Bronchial epithelial cell (primary cell): ENCODE measurements at places on chromosomes 1 and 21. TPM values are rescaled to one million over a fixed set of nuclear protein-coding genes. Genes with fewer than 3 reads are reported as not detected.

DNA sequence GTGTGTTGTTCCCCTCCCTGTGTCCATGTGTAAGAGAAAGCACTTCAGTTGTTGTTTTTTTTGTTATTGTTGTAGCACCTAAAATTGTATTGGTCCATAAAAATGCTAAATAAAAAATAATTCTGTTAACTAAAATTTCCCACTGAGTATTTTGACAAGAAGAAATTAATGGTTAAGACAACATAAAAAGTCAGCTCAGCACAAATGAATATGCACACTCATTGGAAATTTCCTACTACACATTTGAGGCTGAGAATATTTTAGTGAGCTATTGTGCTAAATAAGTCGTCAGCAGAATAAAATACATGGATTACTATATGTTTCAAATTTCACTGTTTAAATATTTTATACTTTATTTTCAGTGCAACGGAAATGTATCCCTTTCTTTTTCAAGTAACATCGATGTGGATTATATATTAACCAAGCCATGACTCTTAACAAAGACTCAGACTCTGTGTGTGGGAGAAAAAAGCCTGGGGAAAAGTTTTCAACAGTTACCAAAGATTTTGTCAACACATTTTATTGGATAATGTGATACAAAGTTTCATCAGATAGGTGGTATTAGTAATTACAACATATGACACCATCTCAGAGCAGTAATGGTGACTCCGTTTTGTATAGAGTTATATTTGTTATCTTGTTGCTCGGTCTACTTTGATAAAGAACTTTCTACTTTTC lies 63.4 kb downstream of the LYPLAL1 start:
- DNase-seq, result no peak

SH2D1B gene
- 0.13 TPM in 1 of 2 replicates, not detected in the other for total RNA-seq

ESRRG gene
- total RNA-seq, result 0.13 TPM in 1 of 2 replicates, not detected in the other

PLA2G5 gene
- not detected in 2 replicates for total RNA-seq

DNA sequence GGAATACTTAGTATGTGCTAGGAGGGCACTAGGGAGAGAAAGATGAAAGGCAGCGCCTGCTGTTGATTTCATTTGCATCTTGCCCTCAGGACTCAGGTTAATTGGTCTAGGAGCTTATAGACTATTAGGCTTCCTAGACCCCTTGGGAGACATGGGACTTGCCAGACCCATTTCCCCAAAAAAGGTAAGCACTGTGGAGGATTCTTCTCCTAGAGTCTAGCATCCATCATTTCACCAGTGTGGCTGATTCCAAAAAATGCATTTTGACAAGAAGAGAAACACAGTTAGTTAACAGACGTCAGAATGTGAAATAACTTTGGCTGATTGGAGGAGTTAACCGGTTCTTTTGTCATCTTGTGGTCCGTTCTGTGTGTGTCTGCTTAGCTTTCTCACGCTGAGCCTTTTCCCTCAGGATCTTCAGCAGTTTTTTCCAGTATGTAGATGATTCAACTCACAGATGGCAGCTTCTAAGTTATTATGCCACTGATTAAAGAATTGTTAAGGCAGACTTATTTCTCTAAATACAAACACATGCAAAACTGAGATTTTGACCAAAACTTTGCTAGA lies 108.8 kb downstream of the KIF26B start:
- no peak for DNase-seq
